Skeletal muscle tissue (tissue), 5 donors: ENCODE measurements at places on chromosomes 6 and 20. TPM values are rescaled to one million over a fixed set of nuclear protein-coding genes. Genes with fewer than 3 reads are reported as not detected.

HSPA1L gene
- total RNA-seq: 5.2 TPM

HLA-DOB gene
- not detected for total RNA-seq

TM9SF4 gene
- 18.8 TPM for total RNA-seq

CCNC gene
- total RNA-seq: 38.1 TPM

AVP gene
- total RNA-seq: not detected

MYH7B gene
- total RNA-seq: 19.3 TPM

CTAGE9 gene
- total RNA-seq: not detected

SLA2 gene
- not detected for total RNA-seq

TMEM217 gene
- under 0.01 TPM for total RNA-seq

ADAM33 gene
- total RNA-seq: 30.8 TPM

PACRG gene
- total RNA-seq: 1.0 TPM

IPCEF1 gene
- 2.1 TPM for total RNA-seq
